ENCODE measurements at places on chromosomes 1 and 21.
A peak's percentile ranks its signal among the peaks of the same experiment; 100 is the strongest.

DNA sequence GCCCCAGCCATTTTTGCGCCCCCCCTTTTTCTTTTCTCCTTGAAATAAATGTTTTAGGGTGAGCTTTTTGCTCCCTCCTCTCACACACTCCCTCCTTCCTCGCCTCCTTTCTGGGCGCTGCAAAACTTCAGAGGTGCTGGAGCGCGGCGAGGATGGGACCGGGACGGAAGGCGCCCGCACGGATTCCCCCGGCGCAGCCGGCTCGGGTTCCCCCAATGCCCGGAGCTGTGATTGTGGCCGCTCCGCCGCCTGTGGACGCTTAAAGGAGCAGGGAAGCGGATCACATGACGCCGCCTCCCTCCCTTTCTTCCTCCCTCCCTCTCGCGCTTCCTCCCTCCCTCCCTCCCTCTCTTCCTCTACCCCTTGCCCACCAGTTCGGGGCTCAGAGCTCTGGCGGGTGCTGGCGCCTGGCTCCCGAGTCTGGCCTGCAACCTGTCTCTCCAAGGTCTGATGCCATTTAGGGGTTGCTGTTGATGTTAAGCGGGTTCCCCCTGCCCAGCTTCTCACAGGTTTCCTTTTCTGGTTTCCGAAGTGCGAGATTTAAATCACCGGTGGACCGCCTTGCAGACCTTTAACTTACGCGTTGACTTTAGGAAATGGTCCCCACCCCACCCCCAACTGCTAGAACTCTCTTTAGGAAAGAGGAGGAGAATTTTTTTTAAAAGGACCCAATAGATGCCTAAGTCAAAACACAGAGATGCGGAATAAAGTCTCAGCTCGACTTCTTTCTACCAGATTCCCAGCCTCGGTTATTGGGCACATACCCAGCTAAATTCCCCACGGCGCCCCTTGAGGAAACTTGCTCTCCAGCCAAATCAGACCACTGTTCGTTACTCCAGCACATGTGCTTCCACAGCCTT, at the start of gene WLS:
Gene WLS (minus strand): TSS at position 235 of the 860 bp plus-strand sequence. CDS start 224 bp downstream, at position 11.
- DNase-seq: peak; percentile 8

DNA sequence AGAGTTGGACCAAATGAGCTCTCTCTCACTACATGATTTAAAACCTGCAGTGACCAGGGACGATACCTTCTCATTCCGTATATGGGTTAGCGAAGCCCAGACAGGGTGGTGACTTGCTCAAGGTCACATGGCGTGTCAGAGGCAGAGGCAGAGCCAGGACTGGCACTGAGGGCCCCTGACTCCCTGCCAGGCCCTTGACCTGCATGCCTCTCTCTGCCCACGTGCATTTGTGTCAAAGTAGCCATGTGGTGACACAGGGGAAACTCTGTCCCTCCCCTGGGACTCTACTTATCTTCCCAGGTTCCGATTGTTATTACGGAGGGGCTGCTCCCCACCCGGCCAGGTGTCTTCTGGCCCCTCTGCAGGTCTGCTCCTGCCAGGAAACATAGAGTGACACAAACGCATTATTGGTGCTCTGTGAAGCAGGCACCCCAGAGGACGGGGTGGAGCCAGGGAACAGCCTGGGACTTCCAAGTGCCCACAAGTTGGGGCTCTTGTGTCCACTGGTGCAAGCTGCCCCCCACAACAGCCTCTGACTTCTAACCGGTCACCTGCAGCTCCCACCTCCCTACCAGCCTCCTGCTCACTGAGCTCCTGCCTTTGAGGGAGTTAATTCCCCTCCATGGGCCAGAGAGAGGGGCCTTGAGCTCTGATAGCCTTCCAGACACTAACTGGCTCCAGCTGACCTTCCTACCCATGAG, 7.3 kb upstream of the TINAGL1 start:
- DNase-seq: no peak

GRCh38 chr1:152817309-152817708, 5.5 kb downstream of the LCE1B start:
- no peak for DNase-seq

GRCh38 chr1:109433322-109433721, 7.1 kb upstream of the PSMA5 start:
- DNase-seq: no peak

DNA sequence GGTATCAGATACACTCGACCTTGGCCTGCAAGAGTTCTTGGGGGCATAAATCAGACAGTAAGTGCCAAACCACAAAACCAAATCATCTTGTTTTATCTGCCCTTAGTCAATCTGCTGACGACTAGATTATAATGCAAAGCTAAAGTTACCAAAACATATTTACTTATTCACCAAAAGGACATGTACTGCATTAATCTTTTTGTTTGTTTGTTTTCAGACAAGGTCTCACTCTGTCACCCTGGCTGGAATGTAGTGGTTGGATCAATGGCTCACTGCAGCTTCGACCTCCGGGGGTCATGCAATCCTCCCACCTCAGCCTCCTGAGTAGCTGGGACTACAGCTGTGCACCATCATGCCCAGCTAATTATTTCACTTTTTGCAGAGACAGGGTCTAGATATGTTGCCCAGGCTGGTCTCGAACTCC, 114.7 kb downstream of the APP start:
- no peak for DNase-seq

GRCh38 chr1:162716123-162716522, 74.4 kb upstream of the HSD17B7 start:
- DNase-seq: no peak

- DNase-seq: no peak
Measured at GRCh38 chr1:61956784-61957183, 214.5 kb downstream of the PATJ start.

DNA sequence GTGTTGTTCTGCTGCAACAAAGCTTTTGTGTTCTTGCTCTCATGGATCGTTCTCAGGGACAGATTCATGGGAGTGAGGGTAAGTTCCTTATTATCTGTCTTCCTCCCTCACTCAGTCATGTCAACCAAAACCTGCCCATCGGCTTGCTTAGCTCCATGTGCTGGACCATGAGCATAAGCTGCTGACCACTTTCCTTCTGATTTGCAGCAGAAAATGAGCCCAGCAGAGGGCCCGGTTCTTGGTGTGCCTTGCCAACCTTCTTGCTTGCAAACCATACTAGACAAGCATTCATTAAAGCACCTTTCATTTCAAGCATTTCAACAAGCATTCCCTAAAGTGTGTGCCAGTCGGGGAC, 64.0 kb upstream of the COA6 start:
- no peak for DNase-seq
